ENCODE measurements at places on chromosomes 16 and 17. TPM values are rescaled to one million over a fixed set of nuclear protein-coding genes. Genes with fewer than 3 reads are reported as not detected.

Gene KRT24
- polyA plus RNA-seq = not detected

Gene HAS3
- 4.2 TPM for polyA plus RNA-seq

Gene SPNS3
- polyA plus RNA-seq = 3.4 TPM

Gene DPEP1
- 29.0 TPM for polyA plus RNA-seq

Gene KRT28
- not detected for polyA plus RNA-seq

Gene TVP23A
- 4.5 TPM for polyA plus RNA-seq

Gene ITGAD
- polyA plus RNA-seq = 0.52 TPM

Gene SYCE1L
- polyA plus RNA-seq = 2.1 TPM

Gene SPN
- 2.0 TPM for polyA plus RNA-seq

Gene NGFR
- polyA plus RNA-seq = 2.9 TPM

All from left kidney (tissue), 8 donors.